ENCODE measurements at places on chromosomes 2 and 18. TPM values are rescaled to one million over a fixed set of nuclear protein-coding genes. Genes with fewer than 3 reads are reported as not detected.

Gene MOGAT1
- polyA plus RNA-seq, result not detected

Gene PPIL3
- polyA plus RNA-seq, result 22.1 TPM

Gene ADD2
- polyA plus RNA-seq, result 0.17 TPM

Gene NCKAP5
- polyA plus RNA-seq, result 0.47 TPM

Gene PARD3B
- polyA plus RNA-seq, result 2.2 TPM

Gene APOB
- polyA plus RNA-seq, result 0.06 TPM

Gene NDUFV2
- polyA plus RNA-seq, result 65.7 TPM

Gene BCL11A
- 0.16 TPM for polyA plus RNA-seq

Gene DSG1
- not detected for polyA plus RNA-seq

Gene IL1RL1
- 32.2 TPM for polyA plus RNA-seq

Gene FBXO41
- polyA plus RNA-seq, result 0.88 TPM

Gene MBD5
- 10.9 TPM for polyA plus RNA-seq

Gene AUP1
- polyA plus RNA-seq, result 187 TPM

Gene CASP8
- polyA plus RNA-seq, result 3.5 TPM

DNA sequence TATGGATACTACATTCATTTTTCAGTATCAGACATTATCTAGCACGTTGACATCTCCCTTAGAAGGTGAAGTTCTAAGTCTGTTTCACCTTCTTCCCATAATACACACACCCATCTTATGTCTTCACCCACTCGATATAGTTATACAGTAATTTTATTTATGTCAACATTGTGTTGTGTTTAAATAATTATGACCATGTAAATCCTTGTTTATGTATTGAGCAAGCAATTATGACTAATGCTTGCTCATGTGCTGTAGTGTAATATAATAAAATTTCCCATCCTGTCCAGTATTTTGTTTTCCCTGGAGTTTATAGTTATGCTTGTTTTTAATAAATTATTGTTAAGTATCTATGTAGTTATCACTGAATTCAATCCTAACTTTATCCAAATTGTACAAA is 163.2 kb downstream of the MTX2 start:
- DNase-seq, result peak; percentile 12

GRCh38 chr2:206045251-206045650 is 40.7 kb downstream of the INO80D start:
- no peak for DNase-seq

- peak; percentile 52 for DNase-seq
Measured at GRCh38 chr2:211144078-211144477, 587.7 kb downstream of the CPS1 start.

GRCh38 chr2:239803102-239803765 is 221.9 kb downstream of the NDUFA10 start:
- no peak for DNase-seq

DNA sequence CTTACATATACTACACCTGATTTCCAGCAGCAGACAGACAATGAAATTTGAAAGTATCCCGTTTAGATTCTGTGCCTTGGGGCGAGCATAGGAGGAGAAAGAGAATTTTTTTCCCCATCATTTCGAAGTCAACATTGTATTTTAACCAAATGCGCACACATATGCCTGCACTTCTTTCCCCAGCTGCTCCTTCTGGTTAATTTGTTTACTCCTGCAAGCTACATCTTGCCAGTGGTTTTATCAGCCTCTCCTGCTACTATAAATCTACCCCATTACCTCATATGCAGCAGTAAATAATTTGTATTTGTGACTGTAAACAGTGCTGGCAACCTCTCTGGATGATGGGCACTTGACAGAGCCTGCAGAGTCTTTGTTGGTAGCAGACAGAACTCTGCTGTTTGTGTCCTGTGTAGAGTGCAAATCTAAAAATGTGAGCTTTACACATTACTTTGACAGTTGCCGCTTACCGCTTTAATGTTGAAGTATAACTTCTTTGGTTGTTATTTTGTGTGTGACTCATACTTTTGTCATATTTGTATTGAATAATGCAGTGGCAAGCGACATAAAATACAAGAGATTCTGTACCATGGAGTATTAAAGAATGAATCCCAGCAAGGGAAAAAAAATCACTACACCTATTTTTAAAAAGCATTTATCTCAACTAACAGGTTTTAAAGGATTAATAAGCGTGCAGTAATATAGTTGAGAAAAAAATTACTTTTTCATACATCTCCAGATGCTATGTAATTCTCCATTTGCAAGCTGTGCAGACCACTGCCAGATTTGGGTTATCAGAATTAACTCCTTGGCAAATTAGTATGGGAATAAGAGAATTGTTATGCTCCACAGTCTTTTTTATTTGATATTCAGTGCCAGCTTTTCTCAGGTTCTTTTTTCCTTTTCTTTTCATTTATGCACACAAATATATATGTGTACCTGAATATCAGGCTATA is 536.8 kb downstream of the XIRP2 start:
- no peak for DNase-seq

DNA sequence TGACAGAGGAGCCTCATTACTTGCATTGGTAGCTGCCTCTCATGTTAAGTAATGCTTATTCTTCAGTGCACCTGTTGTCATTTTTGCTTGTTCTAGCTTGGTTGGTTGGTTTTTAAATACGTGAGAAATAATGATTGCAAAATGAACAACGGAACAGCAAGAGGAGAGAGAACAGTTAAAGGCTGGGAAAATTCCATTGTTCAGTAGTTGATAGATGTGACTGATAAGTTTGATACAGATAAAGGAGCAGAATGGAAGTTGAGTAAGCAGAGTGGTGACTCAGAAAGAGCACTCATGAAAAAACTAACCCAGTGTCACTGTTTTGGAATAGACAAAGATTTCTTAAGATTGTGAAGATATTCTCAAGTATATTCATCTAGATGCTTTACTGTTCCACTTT is 50.5 kb downstream of the MTA3 start:
- peak; percentile 91 for DNase-seq

DNA sequence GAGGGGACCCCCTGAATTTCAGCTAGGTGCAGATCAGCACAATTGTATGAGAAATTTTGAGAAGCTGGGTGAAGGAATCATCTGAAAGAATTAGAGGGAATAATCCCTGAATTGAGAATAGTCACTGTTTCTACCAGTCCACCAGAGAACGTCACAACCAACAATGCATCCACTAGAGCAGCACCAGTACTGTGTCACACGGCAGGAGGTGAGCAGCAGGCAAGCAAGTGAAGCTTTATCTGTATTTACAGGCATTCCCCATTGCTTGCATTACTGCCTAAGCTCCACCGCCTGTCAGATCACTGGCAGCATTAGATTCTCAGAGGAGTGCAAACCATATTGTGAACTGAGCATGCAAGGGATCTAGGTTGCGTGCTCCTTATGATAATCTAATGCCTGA is 40.7 kb downstream of the GDF7 start:
- DNase-seq, result no peak

GRCh38 chr2:212711856-212712255 is 173.3 kb upstream of the ERBB4 start:
- DNase-seq, result no peak

DNA sequence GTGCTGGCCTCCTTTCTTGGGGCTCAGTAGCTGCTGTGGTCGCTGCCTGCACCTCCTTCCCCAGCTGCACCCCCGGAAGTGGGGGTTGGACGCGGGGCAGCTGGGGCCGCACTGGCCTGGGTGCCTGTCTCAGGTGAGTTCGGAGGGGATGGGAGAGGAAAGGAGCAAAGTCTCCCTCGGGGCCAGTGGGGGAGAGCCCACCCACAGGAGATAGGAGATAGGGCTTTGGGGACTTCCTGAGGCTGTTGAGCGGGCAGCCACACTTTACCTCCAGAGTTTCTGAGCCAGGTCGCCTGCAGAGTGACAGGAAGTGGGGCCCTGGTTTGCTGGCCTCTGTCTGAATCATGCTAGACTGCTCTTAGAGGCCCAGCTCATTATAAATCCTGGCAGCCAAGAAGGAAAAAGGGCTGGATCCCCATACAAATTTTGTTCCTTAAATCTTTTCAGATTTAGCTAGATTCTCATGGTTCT is 8.1 kb downstream of the MBP start:
- no peak for DNase-seq

All from endothelial cell of umbilical vein (primary cell).